ENCODE measurements at places on chromosomes 6 and 20.

GRCh38 chr6:45584127-45584526 is 206.4 kb upstream of the SUPT3H start:
- no peak for DNase-seq

DNA sequence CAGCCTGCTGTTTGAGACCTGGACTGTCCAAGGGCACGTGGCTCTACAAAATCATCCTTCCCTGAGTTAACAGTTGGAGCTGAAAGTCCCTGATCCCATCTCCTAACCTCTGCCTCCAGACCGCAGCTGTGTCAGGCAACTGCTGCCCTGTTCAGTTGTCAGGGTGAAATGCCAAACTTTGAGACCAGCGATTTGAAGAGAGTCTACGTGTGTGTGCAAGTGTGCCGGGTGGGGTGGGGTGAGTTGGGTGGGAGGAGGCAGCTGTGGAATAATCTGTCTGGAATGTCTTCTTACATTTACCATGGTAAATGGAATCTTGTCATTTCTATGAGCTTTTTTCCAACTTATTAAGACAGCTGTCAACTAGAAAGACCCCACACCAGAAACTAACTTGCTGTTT is 81.0 kb upstream of the FAM8A1 start:
- no peak for DNase-seq

GRCh38 chr20:35547329-35547728 is 5.5 kb downstream of the ERGIC3 start:
- no peak for DNase-seq

- no peak for DNase-seq
Measured at GRCh38 chr6:26362836-26363220, 2.2 kb upstream of the BTN3A2 start.

DNA sequence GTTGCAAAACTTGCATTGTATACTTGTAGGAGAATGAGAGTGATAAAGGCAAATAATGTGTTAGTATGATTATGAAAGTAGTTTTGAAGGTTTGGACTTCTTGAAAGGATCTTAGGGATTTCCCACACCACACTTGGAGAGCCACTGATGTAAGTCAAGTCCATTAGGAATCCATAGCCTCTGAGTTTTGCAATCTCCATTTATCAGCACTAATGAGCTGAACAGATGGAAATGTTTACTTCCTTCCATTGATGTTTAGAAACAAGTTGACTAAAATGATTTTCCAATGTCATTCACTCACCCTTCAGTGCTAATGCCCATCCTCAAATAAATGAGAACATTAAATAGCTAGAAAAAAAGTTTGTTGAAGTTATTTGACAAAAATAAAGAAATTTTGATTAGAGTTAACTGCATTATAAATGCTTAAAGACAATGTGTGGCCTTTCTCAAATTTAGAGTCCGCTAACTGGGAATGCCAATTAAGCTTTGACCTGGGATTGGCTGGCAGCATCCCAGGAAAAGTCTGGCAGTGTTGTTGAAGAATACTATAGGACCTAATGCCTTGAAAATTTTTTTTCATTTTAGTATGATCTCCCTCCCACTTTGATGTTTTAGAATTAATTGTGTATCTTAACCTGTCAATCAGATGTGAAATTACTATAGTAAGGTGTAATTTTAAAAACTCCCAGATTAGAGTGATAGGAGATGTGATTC is 68.0 kb downstream of the SLC35F1 start:
- no peak for DNase-seq

DNA sequence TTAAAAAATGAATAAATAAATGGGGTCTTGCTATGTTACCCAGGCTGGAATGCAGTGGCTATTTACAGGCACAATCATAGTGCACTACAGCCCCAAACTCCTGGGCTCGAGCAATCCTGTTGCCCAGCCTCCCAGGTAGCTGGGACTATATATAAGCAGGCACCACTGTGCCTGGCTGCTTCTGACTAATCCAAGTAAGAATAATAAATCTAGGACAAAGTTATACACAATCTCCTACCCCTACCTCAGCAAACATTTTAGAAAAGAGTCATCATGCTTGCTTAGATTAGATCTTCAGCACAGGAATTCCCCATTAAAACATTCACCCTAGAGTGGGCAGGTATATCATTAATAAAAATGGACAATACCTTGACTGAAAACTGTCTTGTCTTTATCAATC is 124.6 kb downstream of the REV3L start:
- no peak for DNase-seq

GRCh38 chr6:107642095-107642860 is 152.4 kb downstream of the SOBP start:
- no peak for DNase-seq

GRCh38 chr20:29878281-29878741 is 1379.2 kb upstream of the DEFB115 start:
- no peak for DNase-seq

DNA sequence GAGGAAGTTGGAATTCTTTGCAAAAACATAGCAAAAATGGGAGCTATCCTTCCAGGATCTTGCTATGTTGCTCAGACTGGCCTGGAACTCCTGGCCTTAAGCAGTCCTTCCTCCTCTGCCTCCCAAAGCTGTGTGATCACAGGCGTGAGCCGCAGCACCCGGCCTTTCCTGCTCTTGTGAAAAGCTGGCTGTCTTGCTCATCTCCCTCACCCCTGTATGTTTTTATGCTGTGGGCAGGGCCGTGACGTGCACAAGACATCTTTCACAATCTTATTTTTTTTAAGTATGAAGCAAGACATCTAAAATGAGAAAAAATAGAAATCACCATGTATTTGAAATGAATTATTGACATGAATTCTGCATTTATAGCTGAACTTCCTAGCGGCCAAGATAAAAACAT is 110.4 kb downstream of the SAMD5 start:
- DNase-seq = no peak

GRCh38 chr6:132730560-132730959 is 16.7 kb upstream of the VNN1 start:
- no peak for DNase-seq

GRCh38 chr6:53100561-53100960 is 35.4 kb downstream of the FBXO9 start:
- DNase-seq = no peak

- DNase-seq = no peak
Measured at GRCh38 chr6:165694296-165694695, 31.3 kb upstream of the PDE10A start.

- no peak for DNase-seq
Measured at GRCh38 chr6:119148098-119148824, 69.8 kb upstream of the FAM184A start.

- DNase-seq = no peak
Measured at GRCh38 chr6:165231177-165231576, 78.2 kb downstream of the C6orf118 start.

- no peak for DNase-seq
Measured at GRCh38 chr6:38715016-38715689, at the start of gene DNAH8. Gene DNAH8, plus strand, starts transcription at chr6:38715311. Its CDS starts 7,499 bp downstream, at chr6:38722810.

DNA sequence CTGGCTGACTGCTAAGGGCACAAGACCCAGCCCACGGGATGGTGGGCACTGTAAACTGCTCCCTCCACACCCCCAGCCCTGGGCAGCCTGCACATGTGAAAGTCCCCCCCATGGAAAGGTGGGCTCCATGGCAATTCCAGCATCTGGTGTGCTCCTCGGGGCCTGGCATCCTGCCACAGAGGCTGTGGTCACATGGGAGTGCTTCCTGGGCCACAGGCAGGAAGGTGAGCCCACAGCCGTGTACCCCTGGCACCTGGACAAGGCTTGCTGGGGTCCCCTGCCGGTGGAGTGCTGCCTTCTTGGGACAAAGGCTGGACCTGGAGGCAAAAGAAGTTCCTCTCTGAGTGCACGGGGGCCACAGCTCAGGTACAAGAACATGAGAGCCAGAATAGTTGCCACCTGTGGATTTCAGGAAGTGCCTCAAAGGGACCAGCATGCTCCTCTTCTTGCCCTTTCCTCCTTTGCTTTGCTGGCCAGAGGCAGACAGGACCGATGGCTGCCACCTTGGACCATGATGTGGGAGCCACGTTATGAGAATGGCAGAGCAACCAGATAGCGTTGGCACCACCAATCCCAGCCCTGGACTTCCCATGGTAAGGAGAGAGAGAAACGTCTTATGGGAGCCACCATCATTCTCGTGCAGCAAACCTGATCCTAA is 120.2 kb upstream of the MLN start:
- DNase-seq = no peak

DNA sequence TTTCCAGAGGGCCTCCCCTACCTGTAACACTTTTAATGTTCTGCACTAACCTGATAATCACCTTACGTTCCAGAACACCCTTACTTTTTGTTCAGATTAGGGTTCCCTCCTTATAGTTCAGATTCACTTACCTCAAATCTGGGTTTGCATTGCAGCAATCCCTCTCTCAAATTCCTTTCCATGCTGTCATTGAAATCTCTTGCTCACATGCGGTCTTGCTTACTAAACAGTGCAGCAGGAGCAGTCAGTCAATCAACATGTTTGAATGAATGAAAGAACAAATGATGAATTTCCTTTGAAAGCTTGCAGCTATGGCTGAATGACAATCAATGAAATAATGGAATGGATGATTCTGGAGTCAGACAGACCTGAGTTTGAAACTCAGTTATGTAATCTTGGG is 200.1 kb downstream of the HIVEP2 start:
- no peak for DNase-seq

- DNase-seq = no peak
Measured at GRCh38 chr6:100268326-100268725, 196.4 kb downstream of the SIM1 start.

- DNase-seq = no peak
Measured at GRCh38 chr6:44590471-44590870, 203.0 kb downstream of the CDC5L start.

- DNase-seq = no peak
Measured at GRCh38 chr6:113805173-113805790, 51.9 kb upstream of the MARCKS start.

DNA sequence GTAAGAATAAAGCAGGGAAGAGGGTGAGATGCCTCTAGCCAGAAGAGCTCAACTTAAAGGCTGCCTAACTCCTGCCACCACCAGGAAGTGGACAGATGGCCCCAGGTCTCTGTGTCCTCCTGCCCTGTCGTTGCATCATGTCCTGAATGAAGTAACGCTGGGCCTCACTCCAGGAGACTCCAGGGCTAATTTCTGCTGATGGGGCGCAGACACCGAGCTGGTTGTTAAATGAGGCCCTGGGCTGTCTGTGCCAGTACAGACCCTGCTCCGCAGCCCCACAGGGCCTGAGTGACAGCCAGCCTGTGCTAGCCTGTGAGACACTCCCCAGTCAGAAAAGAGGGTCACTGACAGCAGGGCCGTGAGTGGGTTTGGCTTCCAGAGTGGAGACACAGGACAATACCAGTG is 6.5 kb downstream of the IP6K3 start:
- DNase-seq = no peak

GRCh38 chr6:111565326-111566221 is 40.1 kb downstream of the TRAF3IP2 start:
- DNase-seq = no peak

- DNase-seq = no peak
Measured at GRCh38 chr6:141110481-141110880, 1022.2 kb upstream of the GJE1 start.

- no peak for DNase-seq
Measured at GRCh38 chr6:100459592-100460184, 5.0 kb downstream of the SIM1 start.

GRCh38 chr6:33516726-33517125 is 62.4 kb downstream of the ZBTB9 start:
- DNase-seq = no peak

DNA sequence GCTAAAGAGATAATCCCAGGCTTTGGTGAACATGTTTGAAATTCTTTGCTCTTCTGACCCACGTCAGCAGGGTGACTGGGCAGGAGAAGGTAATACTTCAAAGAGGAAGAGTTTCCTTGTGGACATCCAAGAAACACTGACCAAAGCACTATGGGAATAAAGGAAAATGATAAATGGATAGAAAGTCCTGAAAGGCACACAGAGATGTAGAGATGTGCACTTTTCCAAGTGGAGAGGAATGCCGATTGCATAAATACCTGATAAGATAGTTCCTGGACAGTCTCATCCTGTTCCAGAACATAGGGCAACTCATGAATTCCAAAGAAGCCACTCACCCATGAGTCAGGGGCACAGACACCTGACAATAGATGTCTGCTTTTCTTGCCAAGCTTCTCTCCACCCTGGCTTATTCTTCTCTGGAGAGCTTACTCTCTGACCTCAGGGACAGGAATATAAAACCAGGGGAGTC is 191.3 kb upstream of the FOXA2 start:
- DNase-seq = no peak

- no peak for DNase-seq
Measured at GRCh38 chr20:51380401-51381385, 161.8 kb downstream of the NFATC2 start.

GRCh38 chr6:12804952-12805645 is 88.5 kb downstream of the PHACTR1 start:
- no peak for DNase-seq

- DNase-seq = no peak
Measured at GRCh38 chr6:163956571-163957407, 542.3 kb downstream of the QKI start.

- DNase-seq = no peak
Measured at GRCh38 chr6:56440551-56440981, 193.2 kb upstream of the COL21A1 start.

GRCh38 chr6:150747155-150747554 is 118.3 kb upstream of the MTHFD1L start:
- DNase-seq = no peak

DNA sequence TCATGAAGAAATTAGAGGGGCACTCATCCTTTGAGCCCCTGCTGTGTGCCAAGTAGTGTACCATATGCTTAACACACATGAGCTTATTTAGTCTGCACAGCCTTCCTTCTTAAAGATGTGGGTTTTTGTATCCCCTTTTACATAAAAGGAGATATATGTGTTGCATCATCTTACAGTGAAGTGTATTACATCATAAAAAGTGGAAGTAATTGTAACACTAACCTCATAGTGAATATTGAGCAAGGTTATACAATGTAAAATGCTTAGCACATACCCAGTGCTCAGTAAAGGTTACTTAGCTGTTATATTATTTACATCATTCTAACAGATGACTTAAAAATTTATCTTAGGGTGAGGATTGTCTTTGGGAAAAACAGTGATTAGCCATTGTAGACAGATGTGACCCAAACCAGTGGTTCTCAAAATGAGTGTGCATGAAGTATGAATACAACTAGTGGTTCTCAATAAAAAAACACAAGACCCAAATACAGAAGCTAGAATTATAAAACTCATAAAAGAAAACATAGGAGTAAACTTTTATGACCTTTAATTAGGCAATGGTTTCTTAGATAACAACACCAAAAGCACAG is 3.8 kb upstream of the PIGU start:
- no peak for DNase-seq

DNA sequence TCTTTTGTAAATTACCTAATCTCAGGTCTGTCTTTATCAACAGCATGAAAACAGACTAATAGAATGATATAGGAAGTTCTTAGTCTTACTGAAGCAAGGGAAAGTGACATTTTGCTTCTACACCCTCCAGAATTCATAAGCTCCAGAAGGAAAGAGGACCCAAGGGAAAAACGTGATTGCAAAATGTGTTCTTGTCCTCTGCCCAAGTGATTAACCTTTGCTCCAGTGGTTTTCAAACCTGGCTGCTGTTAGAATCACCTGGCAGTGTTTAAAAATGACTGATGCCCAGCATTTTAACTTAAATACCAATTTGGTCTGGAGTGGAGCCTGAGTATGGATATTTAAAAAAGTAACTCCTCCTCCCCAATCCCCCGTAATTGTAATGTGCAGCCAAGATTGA is 191.4 kb downstream of the SLC16A10 start:
- no peak for DNase-seq

- DNase-seq = no peak
Measured at GRCh38 chr6:13467216-13467600, 20.2 kb downstream of the GFOD1 start.
